Erythroblast (primary cell): ENCODE measurements at places on chromosomes 16 and 17.
A peak's percentile ranks its signal among the peaks of the same experiment; 100 is the strongest.

DNA sequence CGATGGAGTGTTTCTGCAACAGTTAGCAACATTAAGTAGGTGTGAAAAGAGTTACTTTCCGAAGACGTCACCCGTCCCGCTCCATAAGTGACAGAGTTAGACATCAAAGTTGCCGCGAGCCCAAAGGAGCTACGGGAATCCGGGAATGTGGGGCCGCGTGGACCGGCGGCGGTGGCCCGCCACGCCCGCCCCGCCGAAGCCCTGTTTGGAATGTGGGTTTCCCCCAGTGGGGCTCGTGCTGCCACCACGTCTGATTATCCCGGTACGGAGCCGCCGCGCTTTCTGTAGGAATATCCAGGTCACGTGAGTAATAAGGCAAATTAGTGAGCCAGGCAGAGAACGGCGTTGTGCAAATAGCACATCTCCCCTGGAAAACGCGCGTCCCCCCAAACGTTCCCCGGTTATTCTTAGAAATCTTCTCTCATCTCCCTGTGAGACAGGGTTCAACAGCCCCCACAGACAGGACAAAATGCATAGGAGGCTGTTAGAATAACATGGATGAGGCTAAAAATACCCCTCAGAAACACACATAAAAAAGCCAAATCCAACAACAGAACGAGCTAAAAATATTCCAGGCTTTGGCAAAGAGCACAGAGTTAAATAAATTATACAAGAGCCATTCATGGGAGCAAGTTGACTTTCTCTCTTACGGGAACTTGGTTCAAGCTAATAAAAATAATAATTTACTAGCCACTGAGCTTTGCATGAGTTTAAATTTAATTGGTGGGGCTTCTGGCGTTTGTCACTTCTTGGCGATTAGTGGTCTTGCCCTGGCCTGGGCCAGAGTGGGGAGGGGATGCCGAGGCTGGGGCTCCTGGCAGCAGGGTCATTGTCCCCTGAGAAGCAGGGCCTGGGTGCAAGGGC lies 8.6 kb downstream of the BAHCC1 start:
- no peak for DNase-seq

- DNase-seq, result no peak
Measured at GRCh38 chr17:77613218-77613617, 345.3 kb upstream of the TNRC6C start.

DNA sequence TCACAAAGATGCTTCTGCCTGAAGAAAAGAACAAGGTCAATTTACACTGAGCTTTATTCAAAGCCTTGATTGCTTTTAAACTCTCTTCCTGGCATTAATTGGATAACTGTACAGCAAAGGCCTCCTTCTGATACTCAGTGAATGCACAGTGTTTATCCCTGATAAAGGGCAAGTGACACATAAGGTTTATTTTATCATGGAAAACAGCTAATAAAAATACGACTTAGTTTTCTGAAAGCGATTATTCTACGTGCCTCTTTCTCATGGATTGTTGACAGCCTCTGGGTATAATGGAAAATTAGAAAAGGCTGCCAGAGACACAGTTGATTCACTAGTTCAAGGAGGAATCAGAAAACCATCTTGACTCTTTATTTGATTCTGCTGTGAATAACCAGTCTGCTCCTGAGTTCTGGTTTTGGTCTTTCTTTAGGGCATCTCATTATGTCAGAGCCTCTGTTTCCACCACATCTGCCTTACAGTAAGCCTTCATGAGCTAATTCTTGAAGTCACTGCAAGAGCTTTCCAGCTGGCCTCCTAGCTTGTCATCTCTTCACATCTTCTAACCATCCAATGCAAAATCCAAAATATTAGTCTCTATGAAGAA lies 212.9 kb downstream of the CNTNAP4 start:
- no peak for DNase-seq

GRCh38 chr17:36598951-36599401 lies 2.4 kb upstream of the MRM1 start:
- no peak for DNase-seq

- DNase-seq, result peak; percentile 6
Measured at GRCh38 chr16:59047114-59047513, 313.0 kb upstream of the GOT2 start.

DNA sequence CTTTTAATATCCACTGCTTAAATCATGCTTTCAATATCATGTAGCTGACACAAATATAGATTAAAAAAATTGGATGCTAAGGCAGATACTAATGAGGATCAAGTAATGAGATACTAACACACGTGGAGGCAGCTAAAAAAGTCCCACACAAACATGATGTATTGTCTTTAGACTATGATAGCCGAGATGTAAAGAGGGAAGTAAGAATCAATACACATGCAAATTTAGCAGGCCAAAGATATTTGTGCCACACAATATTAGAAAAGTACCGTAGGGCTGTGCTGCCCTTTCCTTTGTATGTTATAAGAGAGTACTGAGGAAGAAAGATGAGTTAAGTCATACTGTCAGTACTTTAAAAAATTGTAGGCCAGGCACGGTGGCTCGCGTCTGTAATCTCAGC lies 51.4 kb upstream of the STAC2 start:
- DNase-seq, result no peak

GRCh38 chr17:67246403-67246652 lies 1.3 kb upstream of the HELZ start:
- DNase-seq, result no peak

GRCh38 chr17:9520649-9521048 lies 55.0 kb downstream of the STX8 start:
- DNase-seq, result no peak

GRCh38 chr17:61849674-61850073 lies 13.7 kb downstream of the BRIP1 start:
- DNase-seq, result no peak

GRCh38 chr16:65534121-65534528 lies 412.3 kb upstream of the CDH11 start:
- no peak for DNase-seq

GRCh38 chr17:6636105-6636504 lies 4.4 kb downstream of the KIAA0753 start:
- no peak for DNase-seq

DNA sequence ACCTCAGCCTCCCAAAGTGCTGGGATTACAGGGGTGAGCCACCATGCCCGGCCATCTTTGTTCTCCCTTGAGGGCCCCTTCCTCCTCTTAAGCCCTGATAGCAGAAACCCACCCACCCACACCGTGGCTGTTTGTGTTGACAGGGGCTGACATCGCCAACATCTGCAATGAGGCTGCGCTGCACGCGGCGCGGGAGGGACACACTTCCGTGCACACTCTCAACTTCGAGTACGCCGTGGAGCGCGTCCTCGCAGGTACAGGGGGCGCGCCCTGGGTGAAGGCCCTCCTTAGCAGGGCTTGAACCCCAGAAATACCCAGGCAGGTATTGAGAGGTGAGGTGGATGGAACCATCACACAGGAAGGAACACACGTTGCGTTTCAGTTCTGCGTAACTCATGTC lies 12.6 kb upstream of the RPL13 start:
- no peak for DNase-seq

- no peak for DNase-seq
Measured at GRCh38 chr17:69207151-69207550, 21.5 kb downstream of the ABCA10 start.

DNA sequence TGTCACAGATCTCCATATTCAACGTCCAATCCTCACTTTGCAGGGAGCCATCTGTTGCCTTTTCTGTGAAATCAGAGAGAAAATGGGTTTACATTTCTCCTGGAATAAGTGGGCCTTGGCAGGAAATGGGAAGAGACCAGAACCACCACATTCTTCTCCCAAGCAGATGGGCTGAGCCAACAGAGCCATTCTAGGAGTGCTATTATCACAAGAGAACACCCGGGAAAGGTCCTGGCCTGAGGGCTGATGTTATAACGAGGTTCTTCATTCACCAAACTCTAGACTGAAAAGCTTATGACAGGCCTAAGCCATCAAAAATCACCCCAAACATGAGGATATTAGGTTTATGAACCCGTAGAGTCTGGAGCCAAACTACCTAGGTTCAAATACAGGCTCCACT lies 64.7 kb downstream of the TOM1L2 start:
- DNase-seq, result no peak

GRCh38 chr16:29807426-29808218 lies 1.3 kb downstream of the MAZ start:
- DNase-seq, result peak; percentile 95
